ENCODE measurements at places on chromosomes 1 and 21. TPM values are rescaled to one million over a fixed set of nuclear protein-coding genes. Genes with fewer than 3 reads are reported as not detected.

GRCh38 chr1:46442317-46443161 is 47.1 kb upstream of the DMBX1 start:
- no peak for DNase-seq

- DNase-seq = no peak
Measured at GRCh38 chr1:178088651-178089050, 5.3 kb upstream of the RASAL2 start.

TLCD4 gene
- total RNA-seq = 3.6 TPM

DNA sequence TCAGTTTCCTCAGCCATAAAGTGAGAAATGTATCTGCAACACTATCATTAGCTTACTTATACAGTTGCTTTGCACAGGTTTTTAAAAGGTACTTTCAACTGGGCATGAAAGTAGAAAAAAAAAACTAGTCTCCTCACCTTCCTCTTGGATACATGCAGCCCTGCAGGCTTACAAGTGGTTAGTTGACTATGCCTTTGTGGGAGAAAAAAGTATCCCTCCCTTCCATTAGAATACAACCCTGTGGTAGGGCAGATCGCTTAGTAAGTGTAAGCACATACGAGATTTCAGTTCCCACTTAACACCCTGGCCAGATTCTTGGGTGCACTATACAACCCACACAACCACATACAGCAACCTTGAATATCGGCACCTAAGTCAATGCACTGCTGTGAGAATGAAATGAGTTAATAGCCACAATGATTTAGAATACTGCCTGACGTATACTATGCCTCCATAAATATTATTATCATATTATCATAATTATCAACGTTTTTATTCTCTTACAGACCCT is 54.7 kb downstream of the PIGK start:
- DNase-seq = no peak

DNA sequence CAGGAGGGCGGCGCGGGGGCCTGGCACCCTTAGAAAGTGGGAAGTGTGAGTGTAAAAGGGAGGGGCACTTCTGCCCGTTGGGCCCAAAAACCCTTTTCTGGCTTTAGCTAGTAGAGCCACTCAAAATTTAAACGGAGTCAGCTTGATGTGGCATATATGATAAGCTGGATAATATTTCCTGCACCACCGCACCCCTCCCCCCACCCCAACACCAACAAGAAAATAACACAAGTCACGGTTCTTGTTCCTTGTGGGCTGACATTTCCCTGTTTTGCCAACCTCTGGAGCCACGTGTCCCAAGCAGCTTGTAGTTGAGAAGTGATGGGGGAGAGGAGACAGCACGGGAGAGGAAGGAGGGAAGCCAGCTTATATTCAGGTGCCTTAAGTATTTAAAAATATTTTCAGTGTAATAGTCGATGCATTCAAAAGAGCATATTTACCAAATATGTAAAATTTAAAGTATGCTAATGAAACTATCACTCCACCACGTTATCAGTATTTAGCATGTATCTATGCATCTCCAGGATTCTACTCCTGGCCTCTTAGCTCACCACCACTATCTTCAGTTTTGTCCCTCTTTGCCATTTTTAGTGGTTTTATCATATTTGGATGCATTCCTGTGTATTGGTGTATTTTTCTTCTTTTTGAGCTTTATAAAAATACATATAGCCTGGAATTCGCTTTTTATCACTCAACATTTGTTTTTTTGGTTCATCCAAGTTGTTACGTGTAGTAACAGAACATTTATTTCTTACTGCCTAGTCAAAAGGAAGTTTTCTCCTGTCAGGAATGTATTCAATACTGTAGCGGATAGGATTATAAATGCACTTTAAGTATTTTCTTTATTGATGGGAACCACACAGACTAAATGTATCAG is 773 bp upstream of the DDX59 start:
- DNase-seq = no peak

DNA sequence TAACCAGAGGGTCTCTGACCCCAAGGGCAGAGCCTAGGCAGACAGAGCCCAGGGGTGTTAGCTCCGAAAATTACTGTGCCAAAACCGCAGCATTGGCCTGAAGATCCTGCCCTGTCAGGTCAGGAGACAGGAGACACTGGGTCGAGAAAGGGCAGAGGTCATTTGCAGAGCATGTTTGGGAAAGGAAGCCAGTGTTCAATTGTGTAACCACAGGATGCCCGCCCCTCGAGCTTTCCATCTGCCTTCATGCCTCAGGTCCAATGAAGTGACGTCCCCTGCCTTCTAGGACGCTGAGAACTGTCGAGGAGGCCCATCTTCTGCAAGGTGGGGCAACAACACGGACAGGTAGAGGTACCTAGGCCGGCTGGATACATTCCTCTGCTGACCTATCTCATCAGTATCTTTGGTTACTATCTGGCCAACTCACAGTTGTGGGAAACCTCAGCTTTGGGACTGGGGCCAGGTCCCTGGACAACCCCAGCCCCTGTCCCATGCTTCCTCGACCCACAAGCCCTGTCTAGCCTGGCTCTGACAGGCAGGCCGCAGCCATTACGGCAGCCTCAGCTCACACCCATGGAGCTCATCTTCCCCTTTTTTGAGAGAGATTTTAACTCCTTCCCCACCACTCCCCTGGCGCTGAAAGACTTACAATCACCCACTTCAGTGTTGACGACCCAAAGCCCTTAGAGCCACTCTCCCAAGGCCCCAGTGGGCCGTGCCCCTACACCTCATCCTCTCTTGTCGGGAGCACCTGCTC is 1.3 kb downstream of the ARL8A start:
- DNase-seq = no peak

DNA sequence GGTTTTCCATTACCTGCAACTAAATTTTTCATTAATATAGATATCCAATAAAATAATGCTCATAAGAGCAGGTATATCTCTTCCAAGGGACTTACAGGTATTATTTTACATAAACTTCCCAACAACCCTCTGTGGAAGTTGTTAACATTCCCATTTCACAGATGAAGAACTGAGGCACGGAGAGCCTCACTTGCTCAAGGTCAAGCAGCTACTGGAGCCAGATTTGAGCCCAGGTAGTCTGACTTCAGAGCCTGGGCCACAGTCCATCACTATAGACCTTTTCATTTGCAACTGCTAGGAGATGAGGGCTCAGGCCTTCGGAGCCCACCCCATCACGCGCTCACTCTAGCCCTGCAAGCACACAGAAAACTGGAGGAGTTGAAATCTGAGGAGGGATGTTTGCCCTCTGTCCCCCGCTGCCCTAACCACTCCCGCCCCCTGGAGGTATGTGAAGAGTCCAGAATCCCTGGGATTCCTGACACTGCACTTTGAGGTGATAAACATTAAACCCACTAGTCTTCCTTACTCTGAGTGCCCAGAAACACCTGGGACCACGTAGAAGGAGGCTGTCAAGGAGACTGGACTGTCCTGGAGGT is 11.7 kb upstream of the ALPL start:
- DNase-seq = no peak

FCAMR gene
- total RNA-seq = not detected

OR2L2 gene
- not detected for total RNA-seq

DNA sequence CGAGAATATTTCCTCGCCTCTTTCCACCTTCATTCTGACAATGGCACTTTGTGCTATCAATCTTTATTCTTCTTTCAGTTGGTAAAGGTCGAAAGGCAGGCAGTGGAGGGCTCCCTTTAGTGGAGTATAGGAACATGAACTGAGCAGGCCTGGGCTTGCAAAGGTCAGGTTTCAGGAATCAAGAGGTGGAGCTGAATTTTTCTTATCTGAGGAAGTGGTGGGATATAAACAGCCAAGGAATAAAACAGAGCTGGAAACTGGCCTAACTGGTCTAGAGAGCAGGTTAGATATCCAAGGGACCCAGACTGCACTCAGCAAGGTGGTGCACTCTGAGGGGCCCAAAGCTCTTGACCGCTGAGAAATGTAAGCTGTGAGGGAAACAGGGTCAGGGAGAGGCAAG is 99.1 kb downstream of the PLA2G4A start:
- DNase-seq = no peak

DNA sequence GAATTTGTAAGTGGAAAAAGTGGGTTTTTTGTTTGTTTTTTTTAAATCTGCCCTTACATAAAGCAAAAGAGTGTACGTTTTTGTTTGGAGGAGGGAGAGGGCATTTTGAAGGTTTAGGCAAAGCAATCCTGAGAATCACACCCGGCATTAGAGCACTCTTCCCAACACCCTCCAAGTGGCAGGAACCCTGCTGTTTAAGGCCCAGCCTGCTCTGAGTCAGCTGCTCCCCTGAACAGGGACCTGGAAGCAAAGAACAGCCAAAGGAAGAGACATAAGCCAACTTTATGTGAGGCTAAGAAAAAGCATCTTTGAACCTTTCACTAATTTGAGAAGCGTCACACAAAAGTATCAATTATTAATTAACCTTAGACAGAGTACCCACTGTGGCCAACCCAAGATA is 16.9 kb downstream of the MTFR1L start:
- no peak for DNase-seq

GRCh38 chr1:54390655-54391054 is 15.5 kb downstream of the SSBP3 start:
- DNase-seq = no peak

GRCh38 chr1:3889936-3890335 is 10.1 kb downstream of the C1orf174 start:
- DNase-seq = no peak

DNA sequence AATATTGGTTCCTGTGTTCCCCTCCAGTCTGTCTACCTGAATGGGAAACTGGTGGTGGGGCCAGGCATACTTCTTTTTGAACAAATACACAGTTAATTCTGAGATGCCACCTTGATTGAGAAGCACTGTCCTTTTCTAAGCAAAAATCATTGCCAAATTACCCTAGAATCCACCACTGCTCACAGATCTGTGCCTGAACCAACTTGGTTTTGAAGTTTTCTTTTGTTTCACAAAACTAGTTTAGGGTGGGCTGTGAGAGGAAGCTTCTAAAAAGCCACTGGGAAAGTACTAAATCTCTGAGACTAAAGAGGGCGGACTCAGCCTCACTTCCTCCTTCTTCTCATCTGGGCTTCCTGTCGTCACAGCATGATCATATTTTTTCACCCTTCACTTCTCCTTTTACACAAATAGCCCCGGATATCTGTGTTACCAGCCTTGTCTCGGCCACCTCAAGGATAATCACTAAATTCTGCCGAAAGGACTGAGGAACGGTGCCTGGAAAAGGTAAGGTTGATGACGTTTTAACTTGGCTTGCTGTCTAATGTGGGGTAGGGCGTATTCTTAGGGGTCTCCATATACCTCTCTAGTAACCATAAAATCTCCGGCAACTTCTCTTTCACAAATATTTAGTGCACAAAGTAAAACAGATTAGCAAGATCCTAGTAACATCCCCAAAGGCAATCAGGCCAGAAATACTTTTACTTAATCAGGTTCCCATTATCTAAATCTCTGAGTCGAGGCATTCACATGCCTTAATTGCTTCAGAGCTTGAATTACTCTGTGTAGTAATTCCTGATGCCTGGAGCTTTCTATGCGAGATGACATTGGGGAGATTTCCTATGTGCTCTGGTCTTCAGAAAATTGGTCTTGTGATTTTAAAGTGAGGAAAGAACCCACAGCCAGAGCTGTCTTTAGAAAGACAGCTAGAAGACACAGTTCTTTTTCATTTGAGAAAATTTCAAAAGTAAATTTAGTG is at the start of gene CD53:
Gene CD53, plus strand, starts transcription at position 404 of the 976 bp plus-strand sequence. CDS start 18,261 bp downstream, outside the sequence.
- DNase-seq = no peak

DENND2D gene
- total RNA-seq = 66.9 TPM

DNA sequence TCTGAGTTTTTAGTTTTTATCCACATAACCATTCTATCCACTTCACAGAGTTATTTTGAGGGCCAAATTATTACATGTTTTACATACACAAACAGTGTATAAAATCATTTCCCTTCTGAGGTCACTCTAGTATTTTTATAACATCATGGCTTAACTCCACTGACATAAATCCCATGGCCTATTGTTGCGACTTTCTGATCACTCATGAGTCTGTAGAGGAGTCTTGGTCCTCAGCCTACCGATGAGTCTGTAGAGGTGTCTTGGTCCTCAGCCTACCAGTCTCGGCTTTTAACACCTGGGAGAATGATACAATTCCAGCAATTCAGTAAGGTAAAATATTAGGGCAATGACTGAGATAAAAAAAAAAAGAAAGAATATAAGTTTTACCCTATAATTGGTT is 483.7 kb downstream of the USP25 start:
- no peak for DNase-seq

DNA sequence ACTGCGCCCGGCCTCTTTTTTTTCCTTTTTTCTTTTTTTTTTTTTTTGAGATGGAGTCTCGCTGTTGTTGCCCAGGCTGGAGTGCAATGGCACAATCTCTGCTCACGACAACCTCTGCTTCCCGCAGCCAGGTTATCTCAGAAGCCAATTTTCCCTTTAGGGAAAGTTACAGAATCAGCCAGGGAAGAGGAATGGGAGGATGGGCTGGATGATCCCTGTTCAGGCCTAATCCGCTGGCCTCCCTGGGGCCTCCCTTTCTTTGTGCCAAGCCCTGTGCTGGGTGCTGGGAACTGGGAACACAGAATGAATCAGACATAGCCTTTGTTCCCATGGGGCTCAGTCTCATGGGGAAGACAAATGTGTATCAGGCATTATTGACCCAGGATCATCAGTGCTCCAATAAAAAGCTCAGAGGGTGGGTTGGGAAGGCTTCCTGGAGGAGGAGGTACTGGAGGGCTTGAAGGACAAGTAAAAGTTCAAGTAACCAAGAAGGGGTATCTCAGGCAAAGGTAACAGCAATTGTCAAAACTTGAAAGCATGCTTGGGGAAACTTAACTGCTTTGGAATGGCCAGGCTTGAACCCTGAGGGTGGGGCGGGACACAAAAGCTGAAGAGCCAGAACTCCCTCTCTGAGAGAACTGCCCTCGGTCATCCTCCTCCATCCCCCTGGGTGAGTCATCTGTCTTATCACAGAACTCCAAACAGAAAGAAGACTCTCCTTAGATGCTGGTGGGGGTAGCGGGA is 14.3 kb downstream of the ECHDC2 start:
- DNase-seq = no peak

GRCh38 chr1:204680461-204680860 is 5.1 kb downstream of the LRRN2 start:
- DNase-seq = no peak

DNA sequence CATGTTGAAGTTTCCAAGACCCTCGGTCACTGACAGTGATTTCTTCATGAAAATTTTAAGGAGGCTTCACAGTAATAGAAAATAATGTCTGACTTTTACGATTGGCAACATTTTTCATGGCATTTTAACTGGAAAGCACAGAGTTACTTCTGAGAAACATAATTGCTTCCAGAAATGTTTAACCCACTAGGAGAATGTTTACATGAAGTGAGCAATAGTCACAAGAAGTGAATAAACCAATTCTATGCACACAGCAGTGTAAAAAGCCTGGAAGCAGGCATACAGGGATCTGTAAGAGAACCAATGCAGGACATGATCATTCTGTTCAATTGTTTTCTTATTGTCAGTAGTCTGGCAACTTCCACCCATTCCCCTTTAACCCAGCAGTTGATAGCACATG is 316.2 kb upstream of the CXADR start:
- no peak for DNase-seq
